ENCODE measurements at places on chromosomes 12 and 14. TPM values are rescaled to one million over a fixed set of nuclear protein-coding genes. Genes with fewer than 3 reads are reported as not detected.

Gene CCDC63
- total RNA-seq: not detected

Gene CMTM5
- not detected for total RNA-seq

Gene RHOJ
- total RNA-seq: not detected

Gene TMEM132C
- total RNA-seq: not detected

Gene CD163
- total RNA-seq: 0.15 TPM

Gene SERPINA12
- not detected for total RNA-seq

Gene KCNK10
- not detected for total RNA-seq

Gene KRT74
- total RNA-seq: not detected

Gene CACNA2D4
- total RNA-seq: not detected

Gene CNTN1
- total RNA-seq: 55.1 TPM

Gene KRT8
- total RNA-seq: 4,500 TPM

Gene LLPH
- total RNA-seq: 58.0 TPM

Gene RAPGEF3
- total RNA-seq: 0.85 TPM

Gene PPM1H
- total RNA-seq: 7.8 TPM

Gene NR4A1
- 35.0 TPM for total RNA-seq

Gene RFX4
- total RNA-seq: not detected

Gene APOF
- total RNA-seq: not detected

Gene INHBC
- not detected for total RNA-seq

Gene ACVRL1
- 0.14 TPM for total RNA-seq

Gene ERP27
- not detected for total RNA-seq

Gene CRIP1
- 1,923 TPM for total RNA-seq

Gene LIN7A
- 0.14 TPM for total RNA-seq

Gene CLEC7A
- total RNA-seq: not detected

Gene LRCOL1
- total RNA-seq: not detected

Gene TMPO
- total RNA-seq: 90.8 TPM

Gene NPAS3
- total RNA-seq: not detected

Gene OR4Q3
- not detected for total RNA-seq

Gene PDZRN4
- total RNA-seq: not detected

Gene SERPINA3
- 10.6 TPM for total RNA-seq

Gene ENO2
- 40.0 TPM for total RNA-seq

Gene PTPRR
- 0.30 TPM for total RNA-seq

Gene DAO
- total RNA-seq: not detected

All from A549 treated with GW870086 at 1 μM for 4 hours (cell line).